Osteoblast (primary cell): ENCODE measurements at places on chromosomes 2 and 18. TPM values are rescaled to one million over a fixed set of nuclear protein-coding genes. Genes with fewer than 3 reads are reported as not detected.

Gene MALL
- 4.4 and 5.1 TPM in 2 replicates for total RNA-seq

Gene KATNAL2
- 4.3 and 5.0 TPM in 2 replicates for total RNA-seq

Gene POTEI
- total RNA-seq: not detected in 2 replicates

Gene GPR45
- total RNA-seq: not detected in 2 replicates

Gene INHA
- under 0.01 and 0.29 TPM in 2 replicates for total RNA-seq

Gene UGT1A6
- total RNA-seq: not detected in 2 replicates

Gene FOXD4L1
- total RNA-seq: under 0.01 and 0.29 TPM in 2 replicates

GRCh38 chr2:17879913-17880274, 1.4 kb downstream of the KCNS3 start:
- DNase-seq: no peak

GRCh38 chr2:139079311-139079710, 299.1 kb upstream of the NXPH2 start:
- no peak for DNase-seq

- no peak for DNase-seq
These were observed 342.4 kb upstream of the ETAA1 start for GRCh38 chr2:67054728-67055127.

DNA sequence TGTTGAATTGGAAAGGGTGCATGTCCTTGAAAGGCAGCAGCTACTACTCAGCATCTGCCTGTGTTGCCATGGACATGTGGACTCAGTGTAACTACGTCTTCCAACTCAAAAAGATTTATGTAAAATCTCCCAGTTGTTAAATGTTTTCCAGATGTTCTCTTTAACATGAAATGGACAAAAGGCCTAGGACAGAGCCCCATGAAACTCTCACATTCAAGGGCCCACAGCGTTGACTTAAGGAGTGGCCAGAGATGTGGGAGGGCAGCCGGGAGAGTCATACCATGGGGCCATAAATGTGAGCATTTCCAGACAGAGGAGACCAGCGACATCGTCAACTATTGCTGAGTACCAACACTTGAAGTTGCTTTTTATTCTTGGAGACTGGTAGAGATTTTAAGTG, 9.9 kb downstream of the SLC3A1 start:
- DNase-seq: no peak

DNA sequence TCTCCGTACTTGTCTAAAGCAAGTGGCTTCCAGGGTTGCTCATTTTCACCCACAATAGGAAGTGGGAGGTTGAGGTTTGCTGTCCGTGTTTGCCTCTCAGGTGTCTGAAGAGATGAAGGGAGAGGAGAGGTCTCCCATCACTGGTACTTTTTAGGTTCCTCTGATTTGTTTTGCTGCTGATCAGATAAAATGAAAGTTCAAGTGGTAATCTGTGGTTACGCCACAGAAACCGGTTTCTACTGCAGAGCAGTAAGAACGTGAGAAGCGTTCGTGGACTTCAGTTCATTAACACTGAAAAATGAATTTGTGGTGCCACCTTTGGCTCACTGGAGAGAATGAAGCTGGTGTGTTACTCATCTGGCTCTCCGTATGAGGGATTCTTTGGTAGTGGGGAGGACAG, 118.2 kb downstream of the GBX2 start:
- DNase-seq: no peak

DNA sequence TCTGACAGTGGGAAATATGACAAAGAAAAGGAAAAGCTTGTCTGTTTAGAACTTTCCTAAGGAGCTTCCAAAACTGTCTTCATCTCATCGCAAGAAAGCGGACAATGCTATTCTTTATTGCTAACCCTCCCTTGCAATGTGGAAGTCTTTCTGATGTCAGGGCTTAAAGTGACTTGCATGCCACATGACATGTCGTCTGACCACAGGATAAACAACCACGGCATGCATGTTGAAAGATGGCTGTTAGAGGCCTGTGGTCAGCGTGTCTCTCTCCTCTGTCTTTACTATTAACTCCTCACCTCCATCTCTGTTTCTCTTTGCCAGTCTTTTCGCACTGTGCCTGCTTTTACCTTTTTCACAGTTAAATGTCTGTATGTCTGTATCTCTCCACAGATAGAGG, 389.8 kb downstream of the LNPK start:
- no peak for DNase-seq

GRCh38 chr2:183948861-183949260, 649.5 kb upstream of the ZNF804A start:
- DNase-seq: no peak

GRCh38 chr18:57275111-57275510, 77.2 kb upstream of the ST8SIA3 start:
- no peak for DNase-seq

GRCh38 chr2:26008851-26009566, 24.9 kb upstream of the RAB10 start:
- peak; percentile 90 for DNase-seq

GRCh38 chr2:102110171-102110570, 32.4 kb upstream of the IL1R1 start:
- DNase-seq: no peak

DNA sequence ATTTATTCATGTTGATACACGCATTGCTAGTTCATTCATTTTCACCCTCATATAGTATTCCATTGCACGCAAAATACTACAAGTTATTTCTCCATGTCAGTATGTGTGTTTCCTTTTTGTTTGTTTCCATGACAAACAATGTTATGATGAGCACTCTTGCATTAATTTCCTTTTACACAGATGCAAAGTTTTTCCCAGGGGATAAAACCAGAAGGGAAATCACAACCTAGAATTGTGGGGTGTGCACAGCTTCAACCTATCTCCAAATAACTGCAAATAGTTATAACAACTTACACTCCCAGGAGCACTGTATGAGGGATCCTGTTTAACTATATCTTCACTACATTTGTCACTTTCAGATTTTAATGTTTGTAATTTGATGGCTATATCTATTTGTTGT, 87.1 kb downstream of the ANKRD44 start:
- DNase-seq: no peak

GRCh38 chr2:160387558-160388262, 105.9 kb downstream of the RBMS1 start:
- DNase-seq: peak; percentile 86

DNA sequence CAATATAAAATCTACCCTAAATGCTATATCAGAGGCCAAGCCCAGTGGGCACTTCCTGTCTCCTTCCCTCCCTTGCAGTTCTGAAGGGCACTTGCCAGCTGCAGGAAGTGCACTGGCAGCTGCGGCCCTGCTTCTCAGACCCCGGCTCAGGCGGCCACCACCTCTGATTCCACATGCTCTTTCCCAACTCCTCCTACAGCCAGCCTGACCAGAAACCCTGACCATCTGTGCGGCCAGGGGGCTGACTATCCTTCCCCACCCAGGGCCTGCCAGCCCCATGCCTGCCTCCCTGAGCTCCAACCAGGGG, 88.6 kb downstream of the ZBTB7C start:
- DNase-seq: no peak

DNA sequence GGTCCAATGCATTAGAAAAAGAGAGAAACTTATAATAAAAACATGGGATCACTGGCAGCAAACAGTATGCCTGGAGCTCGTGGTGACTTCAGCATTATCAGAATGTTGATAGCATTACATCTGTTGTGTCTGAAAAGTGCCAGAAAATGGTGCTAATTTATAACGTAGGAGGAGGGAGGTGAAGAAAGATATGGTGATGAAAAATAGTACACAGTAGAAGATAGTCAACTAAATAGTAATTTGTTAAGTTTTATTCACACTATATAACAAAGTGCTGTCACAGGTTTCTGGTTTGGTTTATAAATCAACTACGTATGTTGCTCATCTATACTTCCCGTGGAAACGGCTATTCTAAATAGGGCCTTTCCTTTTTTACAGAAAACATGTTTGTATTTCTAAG, 117.4 kb downstream of the LRRTM1 start:
- DNase-seq: no peak

DNA sequence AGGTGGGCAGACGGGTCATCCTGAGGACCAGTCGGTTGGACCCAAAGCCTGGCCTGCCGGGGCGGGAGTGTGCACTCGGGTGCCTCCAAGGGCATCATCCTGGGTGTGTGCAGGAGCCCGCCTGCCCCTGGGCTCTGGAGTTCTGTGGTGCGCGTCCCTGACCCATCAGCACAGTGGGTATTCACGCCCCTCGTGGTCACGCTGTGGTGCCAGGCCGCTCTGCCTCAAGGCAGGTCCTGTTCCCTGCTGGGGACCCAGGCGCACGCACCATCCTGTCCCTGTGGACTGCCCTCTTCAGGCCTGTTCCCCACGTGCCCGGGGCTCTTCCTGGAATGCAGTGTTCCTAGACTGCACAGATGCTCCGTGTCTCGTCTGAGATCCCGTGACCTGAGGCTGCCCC, 14.3 kb upstream of the D2HGDH start:
- peak; percentile 70 for DNase-seq

GRCh38 chr18:2411381-2411960, 159.8 kb downstream of the METTL4 start:
- DNase-seq: no peak

DNA sequence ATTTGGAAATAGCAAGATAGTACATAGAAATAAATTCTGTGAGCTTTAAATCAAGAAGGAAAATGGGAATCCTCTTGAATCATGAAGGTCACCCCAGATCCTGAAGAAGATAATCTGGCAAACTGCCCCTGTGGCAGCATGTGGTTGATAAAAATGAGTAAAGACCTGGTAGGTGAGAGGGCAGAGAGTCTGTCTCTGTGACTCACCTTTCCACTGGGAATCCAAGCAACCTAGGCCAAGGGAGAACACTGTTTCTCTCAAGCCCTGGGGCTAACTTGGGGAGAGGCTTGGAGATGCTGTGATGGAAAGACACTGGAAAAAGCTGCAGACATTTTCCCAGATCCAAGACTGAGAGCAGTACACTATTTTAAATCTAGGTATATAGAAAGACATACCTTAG, 185.8 kb upstream of the CNTNAP5 start:
- no peak for DNase-seq

- peak; percentile 84 for DNase-seq
These were observed 74.6 kb downstream of the ARL4C start for GRCh38 chr2:234422273-234422732.

- no peak for DNase-seq
These were observed 405.1 kb downstream of the NBAS start for GRCh38 chr2:15155959-15156574.
